ENCODE measurements at places on chromosomes 6 and 20. TPM values are rescaled to one million over a fixed set of nuclear protein-coding genes. Genes with fewer than 3 reads are reported as not detected.

Gene TRIM15
- 1.7 TPM for total RNA-seq

Gene GRM4
- total RNA-seq = not detected

Gene MATN4
- total RNA-seq = not detected

Gene SLC17A4
- 23.7 TPM for total RNA-seq

Gene RAET1G
- total RNA-seq = not detected

Gene OPRM1
- total RNA-seq = not detected

Gene HLA-DOA
- total RNA-seq = 3.3 TPM

Gene SYNJ2
- 3.2 TPM for total RNA-seq

Gene VGLL2
- total RNA-seq = not detected

Gene DPPA5
- not detected for total RNA-seq

Gene CDH4
- not detected for total RNA-seq

Gene SKIC2
- 55.6 TPM for total RNA-seq

Gene SRMS
- not detected for total RNA-seq

Gene BPI
- total RNA-seq = not detected

Gene BMP5
- total RNA-seq = 0.50 TPM

Gene OR2H1
- total RNA-seq = not detected

Gene C6orf52
- not detected for total RNA-seq

Gene RTN4IP1
- 4.0 TPM for total RNA-seq

Gene FOXF2
- not detected for total RNA-seq

Gene AAR2
- total RNA-seq = 11.8 TPM

Gene TAP2
- total RNA-seq = 9.7 TPM

Gene MOXD1
- 1.4 TPM for total RNA-seq

Gene CRISP2
- total RNA-seq = not detected

Gene BFSP1
- 0.16 TPM for total RNA-seq

Gene BNIP5
- total RNA-seq = not detected

All from right lobe of liver (tissue), 6 donors.